Cardiac fibroblast (primary cell): ENCODE measurements at places on chromosomes 13 and 19.
A peak's percentile ranks its signal among the peaks of the same experiment; 100 is the strongest.

GRCh38 chr19:58088521-58089052 is 9.4 kb downstream of the ZSCAN18 start:
- DNase-seq: no peak

- DNase-seq: no peak
Measured at GRCh38 chr13:20305587-20305986, 73.5 kb upstream of the GJB6 start.

- no peak for DNase-seq
Measured at GRCh38 chr19:7007859-7008258, 13.4 kb downstream of the MBD3L2B start.

DNA sequence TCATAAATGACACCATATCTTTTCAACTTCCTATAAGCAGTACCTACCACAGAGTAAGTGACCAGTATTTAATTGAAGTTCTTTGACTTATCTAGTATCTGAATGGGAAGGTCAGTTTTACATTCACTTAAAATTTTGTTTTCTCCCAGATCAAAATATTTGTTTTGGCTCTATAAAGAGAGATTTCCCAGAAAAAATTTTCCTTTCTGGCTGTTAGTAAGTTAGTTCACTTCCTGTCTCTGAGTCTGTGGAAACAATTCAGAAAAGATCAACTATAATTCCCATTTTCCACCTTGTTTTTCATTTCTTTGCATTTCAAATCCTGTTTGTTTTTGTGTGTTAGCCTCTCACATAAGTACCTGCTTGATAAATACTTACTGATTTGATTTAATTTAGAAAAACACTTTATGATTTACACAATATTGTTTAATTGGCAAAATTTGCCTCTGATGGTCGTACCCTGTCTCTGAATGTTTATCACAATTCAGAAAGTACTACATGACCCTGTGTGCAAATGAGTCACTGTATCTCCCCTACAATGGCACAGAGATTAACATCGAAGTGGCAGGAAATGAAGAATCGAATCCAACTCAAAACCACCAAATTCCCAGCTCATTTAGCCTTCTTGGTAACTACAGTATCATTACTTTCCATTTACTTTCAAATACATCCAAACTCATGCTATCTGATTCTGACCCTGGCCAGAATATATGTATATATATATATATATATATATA is 15.4 kb upstream of the MED4 start:
- DNase-seq: peak; percentile 51

- no peak for DNase-seq
Measured at GRCh38 chr13:31955741-31956140, 75.8 kb upstream of the FRY start.

- no peak for DNase-seq
Measured at GRCh38 chr13:83819611-83820010, 62.7 kb downstream of the SLITRK1 start.

DNA sequence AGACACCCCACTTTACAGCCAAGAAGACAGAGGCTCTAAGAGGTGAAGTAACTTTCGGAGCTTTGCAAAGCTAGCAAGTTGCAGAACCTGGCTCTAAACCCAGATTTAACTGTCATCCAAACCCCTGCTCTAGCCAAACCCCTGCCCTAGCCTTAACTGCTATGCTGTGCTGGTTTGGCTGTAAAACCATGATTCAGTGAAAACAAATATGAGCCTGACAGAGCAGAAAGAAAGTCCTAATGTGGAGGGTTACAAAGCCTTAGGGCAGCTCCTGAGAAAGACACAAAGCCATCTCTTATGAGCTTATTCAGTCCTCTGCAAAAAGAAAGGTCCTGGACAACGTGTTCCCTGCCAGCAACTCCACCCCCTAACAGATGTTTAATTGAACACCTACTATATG is 172.8 kb downstream of the KATNAL1 start:
- no peak for DNase-seq

DNA sequence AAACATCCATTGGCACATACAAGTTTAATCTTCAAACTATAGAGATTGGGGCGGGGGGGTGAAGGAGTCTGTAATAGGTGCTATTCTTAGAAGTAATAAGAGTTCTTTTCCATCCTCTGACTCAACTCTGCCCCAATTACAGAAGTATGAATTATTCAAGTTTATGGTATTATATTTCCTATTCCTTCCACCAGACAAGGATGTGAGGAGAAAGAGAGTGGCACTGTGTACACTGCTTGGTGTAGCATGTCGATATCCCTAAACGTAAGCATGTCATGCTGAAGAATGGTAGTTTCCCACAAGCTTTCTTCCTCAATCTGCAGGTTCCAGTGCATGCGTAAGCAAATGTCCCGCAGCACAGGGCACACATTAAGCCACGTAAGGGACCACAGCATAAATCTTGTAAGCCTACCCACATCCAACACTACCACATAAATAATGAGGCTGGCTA is 14.1 kb downstream of the BRD4 start:
- DNase-seq: no peak

DNA sequence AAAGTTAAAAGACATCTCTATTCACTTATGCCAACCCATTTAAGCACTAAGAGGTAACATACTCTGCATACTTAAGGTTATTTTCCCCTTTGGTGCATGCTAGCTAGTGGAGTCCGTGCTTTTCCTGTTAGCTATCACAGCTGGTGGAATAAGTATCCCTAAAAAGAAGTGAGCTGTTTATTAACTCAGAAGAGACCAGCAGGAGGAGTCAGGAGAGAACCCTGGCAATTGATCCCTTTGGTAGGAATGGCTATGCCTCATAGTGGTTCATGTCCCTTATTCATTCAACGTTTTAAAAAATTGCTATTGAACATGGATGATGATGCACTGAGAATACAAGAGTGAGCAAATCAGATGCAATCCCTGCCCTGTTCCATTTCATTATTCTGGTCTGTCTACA is 12.4 kb upstream of the NEK5 start:
- no peak for DNase-seq

GRCh38 chr19:50181121-50181520 is 18.0 kb upstream of the IZUMO2 start:
- no peak for DNase-seq

DNA sequence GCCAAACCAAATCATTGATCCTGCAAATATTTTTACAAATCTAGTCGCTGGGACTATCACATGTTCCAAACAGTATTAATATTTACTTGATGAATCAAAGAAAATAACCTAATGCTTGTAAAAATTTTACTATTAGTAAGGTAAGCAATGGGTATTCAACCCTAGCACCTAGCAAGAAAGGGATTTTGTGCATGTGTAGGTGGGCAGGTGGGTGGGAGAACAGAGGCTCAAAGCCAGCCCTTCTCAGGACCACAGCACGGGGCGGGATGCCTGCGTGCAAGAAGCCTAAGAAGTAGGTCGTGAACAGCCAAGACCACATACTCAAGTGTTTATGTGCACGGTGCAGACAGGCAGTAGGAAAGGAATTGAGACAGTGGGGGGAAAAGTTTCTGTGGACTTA is 26.6 kb downstream of the DOCK9 start:
- DNase-seq: no peak

GRCh38 chr19:52664461-52664860 is 26.3 kb upstream of the ZNF83 start:
- DNase-seq: no peak

DNA sequence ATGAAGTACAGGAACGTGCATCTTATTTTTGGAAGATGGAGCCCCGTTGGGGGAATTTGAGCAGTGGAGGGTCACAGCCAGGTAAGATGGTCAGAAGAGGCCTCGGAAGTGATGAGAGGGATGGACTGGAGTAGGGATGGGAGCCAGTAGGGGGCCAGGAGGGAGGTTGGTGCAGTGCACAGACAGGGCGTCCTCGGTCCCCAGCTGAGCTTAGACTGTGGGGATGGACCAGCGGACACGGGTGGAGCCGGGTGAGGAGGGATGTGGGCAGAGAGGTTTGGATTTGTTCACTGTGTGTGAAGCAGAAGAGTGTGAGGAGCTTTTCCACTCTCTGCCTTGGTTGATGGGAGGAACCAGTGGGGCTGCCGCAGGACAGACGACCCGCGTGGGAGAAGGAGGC is 10.6 kb downstream of the RPS9 start:
- DNase-seq: no peak

- DNase-seq: peak; percentile 40
Measured at GRCh38 chr13:40362502-40362901, 303.9 kb downstream of the FOXO1 start.

DNA sequence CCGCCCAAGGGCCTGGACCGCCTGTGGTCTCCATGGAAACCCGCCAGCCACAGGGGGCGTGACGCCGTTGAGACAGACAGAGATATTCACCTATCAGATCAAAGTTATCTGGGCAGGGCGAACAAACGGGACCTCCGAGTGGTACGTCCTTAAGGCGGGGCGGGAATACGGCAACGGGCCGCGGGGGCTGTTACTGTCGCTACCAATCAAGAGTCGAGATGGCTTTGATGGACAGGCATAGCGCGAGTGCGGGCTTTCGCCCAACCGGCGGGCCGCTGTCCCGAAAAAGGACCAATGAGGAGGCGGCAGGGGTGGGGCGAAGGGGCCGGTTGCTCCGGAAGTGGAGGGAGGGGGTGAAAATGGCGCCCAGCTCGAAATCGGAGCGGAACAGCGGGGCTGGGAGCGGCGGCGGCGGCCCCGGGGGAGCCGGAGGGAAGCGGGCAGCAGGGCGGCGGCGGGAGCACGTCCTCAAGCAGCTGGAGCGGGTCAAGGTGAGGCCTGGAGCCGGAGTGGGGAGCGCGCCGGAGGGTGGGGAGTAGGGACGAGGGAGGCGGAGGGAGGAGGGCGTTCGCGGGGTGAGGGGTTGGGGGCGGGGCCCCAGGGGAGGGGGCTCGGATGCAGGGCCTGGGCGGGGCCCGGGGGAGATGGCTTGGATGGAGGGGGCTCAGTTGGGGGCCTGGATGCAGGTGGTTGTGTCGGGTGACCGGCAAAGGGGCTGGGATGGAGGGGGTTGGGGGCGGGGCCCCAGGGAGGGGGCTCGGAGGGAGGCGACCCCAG is at the start of gene DCAF15:
TSS of gene DCAF15 (plus strand) at position 356 of the 777 bp plus-strand sequence. CDS start at position 360, 4 bp downstream.
- DNase-seq: peak; percentile 100

GRCh38 chr13:110405597-110406450 is 98.7 kb downstream of the COL4A2 start:
- peak; percentile 82 for DNase-seq

- no peak for DNase-seq
Measured at GRCh38 chr19:44809577-44810233, 802 bp downstream of the BCAM start.

- no peak for DNase-seq
Measured at GRCh38 chr19:19049406-19049805, 14.4 kb upstream of the SLC25A42 start.

- DNase-seq: no peak
Measured at GRCh38 chr19:49687566-49688316, 1.7 kb upstream of the ADM5 start.

GRCh38 chr19:3094601-3095440 is 659 bp downstream of the GNA11 start:
- peak; percentile 28 for DNase-seq

GRCh38 chr13:98458431-98458830 is 118.5 kb downstream of the STK24 start:
- DNase-seq: no peak

GRCh38 chr13:50101590-50101989 is 86.3 kb downstream of the KCNRG start:
- DNase-seq: no peak

- no peak for DNase-seq
Measured at GRCh38 chr19:42051166-42052115, 18.6 kb downstream of the GRIK5 start.

GRCh38 chr19:49126575-49126974 is 7.2 kb downstream of the PPFIA3 start:
- DNase-seq: no peak

DNA sequence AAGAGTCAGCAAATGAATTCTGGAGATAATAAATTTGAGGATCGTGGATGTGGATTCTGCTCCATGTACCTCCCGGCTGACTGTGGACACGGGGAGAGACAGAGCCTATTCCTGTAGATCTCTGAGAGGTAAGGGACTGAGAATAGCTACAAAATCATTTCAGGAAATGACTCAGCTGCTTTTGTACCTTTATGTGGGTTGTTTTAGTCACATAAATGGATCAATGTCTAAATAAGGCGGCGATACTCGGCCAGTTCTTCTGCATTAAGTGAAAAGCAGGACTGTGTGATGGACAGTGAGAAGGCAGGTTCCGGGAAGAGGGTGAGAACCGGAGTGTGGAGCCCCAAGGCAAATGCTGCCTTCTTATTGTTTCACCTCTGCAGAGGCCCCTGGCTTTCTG is 128.1 kb downstream of the EFNB2 start:
- no peak for DNase-seq

GRCh38 chr13:49256841-49257240 is 9.1 kb downstream of the CDADC1 start:
- DNase-seq: peak; percentile 43

DNA sequence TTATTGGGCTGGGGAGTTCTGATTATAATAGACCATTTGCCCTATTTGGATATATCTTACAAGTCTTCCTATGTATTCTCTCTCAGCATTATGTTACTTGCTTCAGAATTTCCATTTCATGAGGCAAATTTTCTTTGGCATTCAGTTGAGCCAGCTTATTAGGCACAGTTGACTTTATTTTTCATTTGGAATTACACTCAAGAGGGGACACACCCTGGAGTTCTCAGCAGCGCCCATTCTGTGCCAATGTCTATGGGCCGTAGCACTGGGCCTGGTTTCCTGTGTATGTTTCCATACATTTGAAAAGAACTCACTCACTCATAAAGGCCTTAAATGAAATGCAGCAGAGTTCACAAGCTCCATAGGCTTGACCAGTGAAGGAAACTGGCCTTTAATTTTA is 138.5 kb downstream of the KLF12 start:
- no peak for DNase-seq

DNA sequence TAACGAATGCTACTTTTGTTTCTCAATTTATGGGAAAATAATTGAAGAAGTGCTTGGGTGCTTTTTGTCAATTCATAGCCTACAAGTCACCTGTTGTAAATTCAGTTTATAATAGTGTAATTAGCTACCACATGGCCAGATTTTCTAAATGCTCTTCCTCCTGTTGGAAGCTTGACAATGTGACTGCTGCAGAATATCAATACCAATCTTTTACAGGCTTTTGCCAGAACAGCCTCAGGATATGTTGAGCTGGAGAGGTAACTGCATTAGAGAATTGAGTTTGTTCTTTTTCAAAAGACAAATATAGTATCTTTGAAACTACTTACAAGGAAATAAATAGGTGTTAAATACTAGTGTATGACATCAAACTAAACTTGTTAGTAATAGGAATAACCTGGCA is 277.8 kb downstream of the POU4F1 start:
- DNase-seq: no peak

DNA sequence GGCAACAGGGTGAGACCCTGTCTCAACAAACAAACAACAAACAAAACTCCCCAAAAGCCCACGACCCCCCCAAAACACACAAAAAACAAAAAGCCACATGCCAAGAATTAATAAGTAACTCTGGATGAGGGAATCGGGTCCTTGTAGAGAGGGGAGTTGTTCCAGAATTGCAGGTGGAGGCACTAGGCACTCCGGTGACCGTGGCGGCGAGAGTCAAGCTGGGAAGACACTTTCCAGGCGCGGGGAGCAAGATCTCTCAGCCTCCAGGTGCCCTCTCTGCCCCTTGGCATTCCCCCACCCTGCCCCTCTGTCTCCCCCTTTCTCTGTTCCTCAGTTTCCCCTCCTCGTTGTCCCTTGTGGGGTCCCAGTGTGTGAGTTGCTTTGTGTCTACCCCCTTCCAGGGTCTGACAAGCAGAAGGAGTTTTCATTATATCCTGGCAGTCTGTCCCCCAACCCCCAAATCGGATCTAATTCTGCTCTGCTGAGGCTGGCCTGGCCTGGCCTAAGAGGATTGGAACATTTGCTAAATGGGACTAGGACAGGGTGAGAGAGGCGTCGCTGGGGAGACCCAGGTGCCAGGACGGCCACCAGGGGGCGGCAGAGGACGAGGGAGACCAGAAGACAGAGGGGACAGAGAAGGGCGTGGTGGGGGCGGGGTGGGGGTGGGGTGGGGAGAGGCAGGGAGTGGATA is 8.3 kb upstream of the CRX start:
- DNase-seq: peak; percentile 59
